CD4-positive, CD25-positive, alpha-beta regulatory T cell (primary cell): ENCODE measurements at places on chromosomes 5 and 9. TPM values are rescaled to one million over a fixed set of nuclear protein-coding genes. Genes with fewer than 3 reads are reported as not detected.

- no peak overlapping the region for H3K4me3 ChIP-seq
- H3K4me1 ChIP-seq, result no peaks in the 10 kb centered on the region
- H3K27me3 ChIP-seq, result no peaks in the 10 kb centered on the region
- DNase-seq, result no peak
- no peak overlapping the region for H3K27ac ChIP-seq
These were observed 24.7 kb downstream of the DNAH5 start for GRCh38 chr5:13919786-13920185.

DNA sequence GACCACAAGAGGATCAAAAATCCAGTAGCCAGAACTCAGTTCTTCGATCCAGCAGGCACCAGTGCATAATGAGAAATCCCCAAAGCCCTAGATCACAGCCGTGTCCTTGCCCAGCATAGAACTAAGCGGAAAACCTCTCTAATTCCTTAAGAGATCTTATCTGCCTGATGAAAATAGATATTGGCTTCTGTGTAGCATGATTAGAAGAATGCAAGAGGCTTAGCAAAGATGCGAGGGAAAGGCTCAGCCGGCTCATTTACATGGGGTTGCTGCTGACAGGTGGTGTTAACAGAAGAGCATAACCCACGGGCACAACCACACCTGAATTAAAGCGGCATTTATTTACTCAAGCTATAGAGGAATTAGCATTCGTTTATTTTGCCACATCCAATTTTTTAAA is 400.0 kb upstream of the ADAMTS16 start:
- DNase-seq, result no peak
- H3K27me3 ChIP-seq, result no peaks in the 10 kb centered on the region
- H3K27ac ChIP-seq, result no peak overlapping the region
- no peak overlapping the region for H3K4me3 ChIP-seq
- no peaks in the 10 kb centered on the region for H3K36me3 ChIP-seq

DNA sequence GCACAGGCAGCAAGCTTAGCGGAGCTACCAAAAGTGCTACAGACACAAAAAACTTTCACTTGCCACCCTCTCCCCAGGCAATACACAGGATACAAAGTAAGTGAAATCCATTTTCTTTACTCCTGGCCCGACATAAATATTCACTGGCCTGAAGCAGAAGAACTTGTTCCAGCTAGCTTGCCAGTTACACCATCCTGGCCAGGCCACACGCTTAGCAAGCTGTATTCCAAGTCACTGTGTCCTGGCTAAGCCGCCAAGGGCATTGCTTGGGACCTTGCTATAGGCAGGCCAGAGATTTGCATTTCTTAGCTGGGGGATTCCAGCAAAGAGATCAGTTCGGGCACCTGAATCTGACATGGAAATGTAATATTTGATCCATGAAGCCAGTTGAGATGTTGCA is 71.0 kb upstream of the SLC1A3 start:
- no peaks in the 10 kb centered on the region for H3K4me1 ChIP-seq
- H3K4me3 ChIP-seq, result no peak overlapping the region
- H3K27me3 ChIP-seq, result no peaks in the 10 kb centered on the region
- no peak for DNase-seq
- no peaks in the 10 kb centered on the region for H3K36me3 ChIP-seq

GRCh38 chr5:142325725-142326479 is 1.1 kb upstream of the SPRY4 start:
- peaks cover 18% of the 10 kb centered on the region for H3K27me3 ChIP-seq
- no peak overlapping the region for H3K4me3 ChIP-seq
- H3K36me3 ChIP-seq, result no peaks in the 10 kb centered on the region
- H3K27ac ChIP-seq, result no peak overlapping the region
- DNase-seq, result peak; percentile 12
- peaks cover 28% of the 10 kb centered on the region for H3K4me1 ChIP-seq

DNA sequence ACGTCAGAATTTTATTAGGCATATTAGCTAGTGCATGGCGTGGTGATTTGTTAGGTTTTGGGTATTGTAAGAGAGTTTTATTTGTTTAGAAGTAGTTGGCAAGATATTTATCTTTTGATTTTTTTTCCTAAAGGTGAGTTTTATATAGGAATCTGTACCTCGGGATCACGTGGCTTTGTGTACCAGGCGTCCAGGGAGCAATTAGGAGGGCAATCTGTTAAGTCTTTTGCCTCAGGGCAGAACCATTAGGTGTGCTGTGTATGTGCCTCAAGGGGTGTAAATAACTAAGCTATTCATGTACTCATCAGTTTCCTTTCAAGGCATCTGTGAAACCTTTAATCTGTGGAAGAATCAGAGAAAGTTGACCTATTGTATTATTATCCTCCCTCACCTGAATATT is 39.4 kb downstream of the ZSWIM6 start:
- H3K4me3 ChIP-seq, result no peak overlapping the region
- no peaks in the 10 kb centered on the region for H3K36me3 ChIP-seq
- no peak overlapping the region for H3K27ac ChIP-seq
- no peak for DNase-seq
- no peaks in the 10 kb centered on the region for H3K27me3 ChIP-seq

- no peak overlapping the region for H3K4me3 ChIP-seq
- no peaks in the 10 kb centered on the region for H3K4me1 ChIP-seq
- H3K27ac ChIP-seq, result no peak overlapping the region
- H3K27me3 ChIP-seq, result no peaks in the 10 kb centered on the region
These were observed 24.9 kb downstream of the PITX1 start for GRCh38 chr5:135008981-135009735.

DNA sequence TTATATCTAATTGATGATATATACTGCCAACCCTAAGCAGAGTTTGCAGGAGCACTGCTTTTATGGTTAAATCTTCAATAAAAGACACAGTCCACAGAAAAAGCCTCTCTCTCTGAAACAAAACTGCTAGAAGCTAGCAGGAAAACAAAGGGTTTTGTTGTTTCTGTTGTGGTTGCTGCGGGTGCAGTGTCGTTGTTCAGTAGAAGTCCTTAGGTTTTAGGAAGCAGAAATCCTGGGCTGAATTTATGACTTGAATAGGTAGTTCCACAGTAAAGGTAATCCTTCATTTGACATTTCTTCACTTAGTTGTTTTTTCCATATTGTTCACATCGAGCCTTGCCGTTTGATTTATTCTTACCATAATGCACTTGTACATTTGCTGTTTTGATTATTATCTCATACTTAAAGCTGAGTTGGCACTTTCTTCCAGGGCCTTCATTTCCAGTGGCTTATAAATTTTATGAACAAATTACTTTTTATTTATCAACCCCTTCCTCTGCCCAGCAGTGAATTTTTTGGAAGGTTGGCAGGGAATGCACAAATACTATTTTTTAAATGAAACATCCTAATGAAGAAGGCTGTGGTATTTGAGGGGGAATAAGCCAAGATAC is 209.6 kb upstream of the SLC30A5 start:
- peaks cover 11% of the 10 kb centered on the region for H3K4me1 ChIP-seq
- H3K36me3 ChIP-seq, result no peaks in the 10 kb centered on the region
- H3K27ac ChIP-seq, result no peak overlapping the region
- H3K4me3 ChIP-seq, result peak overlapping the region; percentile 12
- DNase-seq, result no peak

DNA sequence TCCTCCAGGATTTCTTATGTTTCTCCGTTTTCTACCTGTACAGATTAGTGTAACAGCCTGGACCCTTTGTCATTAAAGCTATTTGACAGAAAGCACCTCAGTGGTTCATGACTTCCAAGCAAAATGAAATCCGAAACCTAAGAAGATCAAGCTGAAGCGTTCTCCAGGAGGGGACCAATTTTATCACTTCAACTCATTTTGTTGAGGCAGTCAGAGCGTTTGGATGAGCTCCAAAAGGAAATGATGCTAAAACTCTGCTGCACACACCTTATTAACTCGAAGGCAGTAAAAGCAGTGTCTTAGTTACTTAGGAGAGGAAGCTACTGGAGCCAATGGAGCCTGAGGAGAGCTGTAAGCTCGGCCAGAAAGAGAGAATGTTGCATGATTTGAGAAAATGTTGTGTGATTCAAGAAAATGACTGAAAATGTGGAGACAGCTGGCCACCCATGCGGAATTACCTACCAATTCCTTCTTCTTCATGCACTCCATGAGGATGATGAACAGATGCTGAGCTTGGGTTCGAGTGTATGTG is 346.7 kb upstream of the KLF9 start:
- H3K27me3 ChIP-seq, result no peaks in the 10 kb centered on the region
- H3K4me3 ChIP-seq, result no peak overlapping the region
- H3K36me3 ChIP-seq, result no peaks in the 10 kb centered on the region
- DNase-seq, result no peak

- H3K4me1 ChIP-seq, result no peaks in the 10 kb centered on the region
- no peak for DNase-seq
- no peaks in the 10 kb centered on the region for H3K27me3 ChIP-seq
- H3K4me3 ChIP-seq, result no peak overlapping the region
These were observed 22.4 kb upstream of the NREP start for GRCh38 chr5:111779260-111779921.

DNA sequence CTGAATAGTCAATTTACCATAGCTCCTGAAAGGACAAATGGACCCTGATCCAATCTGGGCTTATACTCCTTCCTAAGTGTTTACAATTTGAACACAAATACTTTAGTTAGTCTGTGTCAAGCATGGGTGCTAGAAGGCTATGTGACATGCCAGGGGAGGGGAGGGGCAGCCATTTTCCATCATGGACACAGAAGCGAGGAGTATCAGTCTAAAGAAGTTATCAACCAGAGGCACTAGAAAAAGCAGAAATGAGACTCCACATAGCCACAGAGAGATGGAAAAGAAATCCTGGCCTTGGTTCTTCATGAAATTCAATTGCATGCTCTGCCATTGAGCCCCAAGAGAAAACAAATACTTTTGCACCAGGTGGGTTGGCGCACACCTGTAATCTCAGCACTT is 61.8 kb downstream of the NR6A1 start:
- no peak overlapping the region for H3K4me3 ChIP-seq
- no peak overlapping the region for H3K27ac ChIP-seq
- H3K4me1 ChIP-seq, result no peaks in the 10 kb centered on the region
- peaks cover 12% of the 10 kb centered on the region for H3K27me3 ChIP-seq
- DNase-seq, result no peak

GRCh38 chr5:1546556-1546955 is 22.8 kb upstream of the LPCAT1 start:
- H3K27ac ChIP-seq, result no peak overlapping the region
- no peaks in the 10 kb centered on the region for H3K27me3 ChIP-seq
- DNase-seq, result no peak
- no peaks in the 10 kb centered on the region for H3K36me3 ChIP-seq
- H3K4me1 ChIP-seq, result no peaks in the 10 kb centered on the region

DNA sequence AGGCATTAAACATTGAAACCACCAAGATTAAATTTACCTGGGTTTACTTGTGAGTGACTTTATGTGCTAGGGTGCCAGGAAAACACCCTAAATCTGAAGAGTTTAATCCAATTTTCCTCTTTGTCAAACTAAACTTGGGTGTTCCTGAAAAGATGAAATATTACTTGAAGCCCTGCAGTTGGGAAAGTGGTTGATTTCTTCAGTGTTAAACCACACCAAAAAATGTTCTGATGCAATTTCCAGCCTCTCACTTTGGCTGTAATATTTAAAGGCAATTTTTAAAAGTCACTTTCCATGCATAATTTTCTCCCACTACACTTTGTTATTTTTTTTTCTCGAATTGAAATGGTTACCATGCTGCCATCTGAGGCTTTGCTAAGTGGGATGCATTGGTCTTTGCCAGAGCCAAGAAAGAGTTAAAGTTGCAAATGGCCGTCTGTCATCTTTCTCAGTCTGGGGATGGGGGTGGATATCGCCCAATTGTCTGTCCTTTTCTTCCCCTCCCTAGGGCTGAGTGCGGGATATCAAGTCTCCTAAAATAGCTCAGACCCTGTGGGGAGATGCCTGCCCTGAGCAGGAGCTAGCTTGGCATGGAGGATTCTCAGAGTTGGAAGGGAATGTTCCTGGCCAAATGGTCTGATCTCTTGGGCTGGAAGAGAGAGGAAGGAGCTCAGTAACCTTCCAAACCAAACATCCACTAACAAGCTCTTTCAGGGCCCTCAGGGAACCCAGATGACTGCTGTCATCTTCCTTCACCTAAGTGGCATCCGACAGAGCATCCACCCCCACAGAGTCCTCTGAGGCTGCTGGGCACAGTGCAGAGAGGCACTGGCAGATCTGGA is 13.6 kb upstream of the SHB start:
- H3K27ac ChIP-seq, result no peak overlapping the region
- H3K36me3 ChIP-seq, result no peaks in the 10 kb centered on the region

DNA sequence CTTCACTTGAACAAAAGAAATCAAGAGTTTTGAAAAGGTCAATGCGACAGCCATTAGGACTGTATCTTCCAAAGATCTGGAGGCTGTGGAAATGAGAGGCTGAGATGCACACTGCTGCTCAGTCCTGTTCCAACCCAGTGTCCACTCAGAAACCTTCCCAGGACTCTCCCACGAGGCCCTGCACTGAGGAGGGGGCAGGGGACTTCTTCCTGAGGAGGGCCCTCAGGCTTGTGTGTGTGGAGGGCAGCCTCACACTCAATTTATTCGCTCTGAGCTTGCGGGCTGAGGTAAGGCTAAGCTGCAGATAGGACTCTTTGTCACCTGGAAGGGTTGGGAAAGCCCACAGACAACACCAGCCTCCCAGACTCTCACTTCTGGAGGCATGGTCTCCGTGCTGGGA is 69.6 kb upstream of the ROR2 start:
- H3K36me3 ChIP-seq, result no peaks in the 10 kb centered on the region
- no peaks in the 10 kb centered on the region for H3K27me3 ChIP-seq
- no peaks in the 10 kb centered on the region for H3K4me1 ChIP-seq
- DNase-seq, result no peak
- H3K27ac ChIP-seq, result no peak overlapping the region

DNA sequence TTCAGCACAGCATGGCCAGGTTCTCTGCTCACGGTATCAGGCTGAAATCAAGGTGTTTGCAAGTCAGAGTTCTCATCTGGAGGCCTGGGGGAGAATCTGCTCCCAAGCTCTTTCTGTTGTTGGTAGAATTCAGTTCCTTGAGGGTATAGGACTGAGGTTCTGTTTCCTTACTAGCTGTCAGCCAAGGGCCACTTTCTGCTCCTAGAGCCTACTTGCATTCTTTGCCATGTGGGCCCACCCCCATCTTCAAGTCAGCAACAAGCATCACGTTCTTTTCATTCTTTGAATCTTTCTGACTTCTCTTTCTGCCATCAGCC is 7.4 kb upstream of the CDC42SE2 start:
- H3K4me3 ChIP-seq, result peak overlapping the region; percentile 100
- peaks cover 90% of the 10 kb centered on the region for H3K4me1 ChIP-seq
- peaks cover 10% of the 10 kb centered on the region for H3K36me3 ChIP-seq
- H3K27me3 ChIP-seq, result no peaks in the 10 kb centered on the region

GRCh38 chr5:17216974-17217492 is 398 bp upstream of the BASP1 start:
- no peaks in the 10 kb centered on the region for H3K36me3 ChIP-seq
- no peak overlapping the region for H3K4me3 ChIP-seq
- no peak for DNase-seq
- peaks cover 8% of the 10 kb centered on the region for H3K4me1 ChIP-seq
- H3K27ac ChIP-seq, result no peak overlapping the region
- peaks cover 12% of the 10 kb centered on the region for H3K27me3 ChIP-seq

GRCh38 chr5:124639095-124639665 is 107.3 kb downstream of the ZNF608 start:
- H3K27ac ChIP-seq, result no peak overlapping the region
- DNase-seq, result no peak
- H3K4me1 ChIP-seq, result no peaks in the 10 kb centered on the region
- no peaks in the 10 kb centered on the region for H3K36me3 ChIP-seq

The BRD3OS gene
- total RNA-seq, result 4.6 TPM

The CDKN2A gene
- total RNA-seq, result 16.5 TPM

The GMCL2 gene
- total RNA-seq, result not detected

The ITK gene
- 550 TPM for total RNA-seq

The TAF1L gene
- not detected for total RNA-seq

The CD72 gene
- 7.9 TPM for total RNA-seq

The MAMDC4 gene
- total RNA-seq, result 2.7 TPM

The DDX4 gene
- not detected for total RNA-seq
